Mammary epithelial cell (primary cell): ENCODE measurements at places on chromosomes 7 and 10.

GRCh38 chr7:50766849-50767207 lies 15.9 kb downstream of the GRB10 start:
- DNase-seq, result no peak

DNA sequence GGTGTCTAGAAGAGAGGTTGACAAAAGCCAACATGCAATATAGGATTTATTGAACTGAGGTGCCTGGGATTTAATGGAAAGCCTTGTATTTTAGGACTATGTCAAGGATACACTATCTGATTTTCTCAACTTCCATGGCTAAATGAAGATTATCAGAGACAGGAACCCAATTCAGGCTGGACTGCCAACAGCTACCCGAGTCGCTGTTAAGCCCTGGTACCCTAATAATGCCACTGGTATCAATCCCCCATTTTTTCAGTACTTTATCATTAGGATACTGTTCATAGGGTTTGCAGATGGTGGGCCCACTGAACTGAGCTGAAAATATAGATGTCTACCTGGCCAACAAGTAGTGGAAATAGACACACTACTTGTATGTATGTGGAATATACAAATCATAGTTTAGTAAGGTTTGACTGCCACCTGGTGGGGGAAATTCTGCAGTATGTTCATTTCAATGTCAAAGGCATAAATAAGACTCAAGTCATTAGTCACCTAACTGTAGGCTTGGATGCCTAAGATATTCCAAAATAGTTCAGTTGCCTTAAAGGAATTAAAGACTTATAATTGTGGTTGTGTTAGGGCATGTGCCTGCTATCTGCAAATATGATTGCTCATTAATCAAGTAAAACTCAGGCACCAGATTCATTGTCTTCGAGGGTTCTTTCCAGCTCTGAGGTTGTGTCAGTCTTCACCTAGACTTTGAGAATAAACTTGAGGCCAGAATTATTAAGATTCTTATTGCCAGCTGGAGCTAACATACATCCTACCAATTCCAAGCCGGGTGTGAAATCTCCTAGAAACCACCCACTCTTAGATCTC lies 34.1 kb upstream of the NOBOX start:
- peak; percentile 67 for DNase-seq

GRCh38 chr10:29923416-29923965 lies 135.9 kb downstream of the JCAD start:
- DNase-seq, result no peak

DNA sequence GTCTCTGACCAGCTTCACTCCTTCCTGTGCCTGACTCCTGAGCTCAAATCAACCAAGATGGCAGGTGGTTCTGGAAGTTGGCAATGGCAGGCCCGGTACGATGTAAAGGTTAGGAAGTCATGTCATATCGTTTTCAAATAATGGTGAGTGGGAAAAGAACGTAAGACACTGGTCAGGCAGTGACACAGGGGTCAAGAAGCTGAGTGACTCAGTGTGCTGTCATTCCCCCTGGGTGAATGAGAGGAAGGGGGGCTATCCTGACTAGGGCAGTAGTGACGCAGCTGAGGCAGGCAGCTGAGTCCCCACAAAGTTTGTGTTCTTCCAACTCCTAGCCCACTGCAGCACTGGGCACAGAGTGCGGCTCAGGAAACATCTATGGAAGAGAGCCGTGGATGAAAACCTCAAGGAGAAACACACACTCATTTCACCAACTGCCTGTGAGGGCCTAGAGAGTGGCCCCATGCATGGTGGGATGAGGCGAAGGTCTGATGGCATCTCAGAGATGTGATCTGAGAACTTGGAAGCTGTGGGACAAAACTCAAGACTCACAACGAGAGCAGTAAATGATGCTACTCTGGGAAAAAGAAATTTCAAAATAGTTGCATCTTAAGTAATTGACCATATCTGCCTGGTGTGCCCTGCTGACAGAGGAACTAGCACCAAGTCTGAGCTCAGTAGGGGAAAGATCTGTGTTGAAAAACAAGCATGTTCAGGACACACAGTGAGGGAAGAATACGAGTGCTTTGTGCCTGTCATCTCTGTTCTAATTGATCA lies 23.2 kb downstream of the CREB3L2 start:
- DNase-seq, result peak; percentile 81

DNA sequence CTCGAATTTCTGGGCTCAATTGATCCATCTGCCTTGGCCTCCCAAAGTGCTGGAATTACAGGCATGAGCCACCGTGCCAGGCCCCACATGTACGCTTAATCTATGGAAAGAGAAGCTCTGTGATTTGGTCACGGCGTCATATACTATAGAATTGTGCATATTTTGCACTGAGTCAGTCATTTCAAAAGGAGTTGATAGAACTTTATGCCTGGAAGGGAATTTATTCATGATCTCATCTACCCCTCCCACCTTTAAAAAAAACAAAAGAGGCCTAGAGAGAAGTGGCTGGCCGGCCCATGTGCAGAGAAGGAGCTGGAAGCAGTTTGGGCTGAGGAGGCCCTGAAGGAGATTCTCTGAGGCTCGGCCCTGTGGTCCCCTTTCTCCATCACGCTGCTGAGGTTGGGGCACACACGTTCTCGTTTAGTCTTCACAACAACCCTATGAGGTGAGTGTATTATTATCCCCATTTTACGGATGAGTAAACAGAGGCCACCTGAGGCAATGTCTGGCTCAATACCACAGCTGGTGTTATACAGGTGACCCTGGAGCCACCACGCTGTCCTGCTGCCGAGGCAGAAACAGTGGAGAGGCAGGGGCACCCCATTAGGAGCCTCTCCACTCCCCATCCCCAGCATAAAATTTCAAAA lies 47.2 kb upstream of the ZRANB1 start:
- DNase-seq, result no peak

DNA sequence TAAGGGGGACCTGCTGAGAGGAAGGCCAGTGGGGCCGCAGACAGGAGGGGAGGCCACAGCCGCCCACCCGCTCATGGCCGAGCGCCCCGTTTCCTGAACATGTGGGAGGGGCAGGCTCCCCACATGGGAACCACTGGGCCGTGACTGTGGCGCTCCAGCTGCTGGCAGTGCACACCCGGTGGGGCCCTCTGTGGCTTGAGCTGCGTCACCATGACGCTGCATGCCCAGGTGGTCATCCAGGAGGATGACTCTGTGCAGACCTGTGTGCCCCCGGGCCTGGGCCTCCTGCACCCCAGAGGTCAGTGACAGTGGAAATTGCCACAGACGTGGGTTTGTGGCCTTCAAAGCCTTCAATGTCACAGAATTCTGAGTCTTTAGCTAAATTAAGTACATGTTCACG lies 85.1 kb downstream of the MGMT start:
- no peak for DNase-seq

DNA sequence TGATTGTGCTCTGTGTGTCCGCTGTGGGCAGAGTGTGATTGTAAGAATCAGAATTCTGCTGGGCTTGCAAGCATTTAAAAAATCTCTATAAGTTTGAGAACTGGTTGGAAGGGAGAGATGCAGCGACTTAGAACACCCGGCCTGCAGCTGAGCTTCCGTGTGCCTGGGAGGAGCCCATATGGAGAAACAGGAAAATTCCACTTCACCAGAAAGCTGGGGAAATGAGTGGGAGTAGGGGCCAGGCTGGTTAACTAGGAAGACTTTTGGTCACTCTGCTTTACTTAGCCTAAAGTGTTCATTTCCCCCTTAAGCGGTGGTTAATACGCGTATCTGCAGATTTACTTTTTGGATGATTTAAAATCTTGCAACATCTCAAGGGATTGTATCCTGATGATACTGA lies 72.2 kb downstream of the TCF7L2 start:
- no peak for DNase-seq

DNA sequence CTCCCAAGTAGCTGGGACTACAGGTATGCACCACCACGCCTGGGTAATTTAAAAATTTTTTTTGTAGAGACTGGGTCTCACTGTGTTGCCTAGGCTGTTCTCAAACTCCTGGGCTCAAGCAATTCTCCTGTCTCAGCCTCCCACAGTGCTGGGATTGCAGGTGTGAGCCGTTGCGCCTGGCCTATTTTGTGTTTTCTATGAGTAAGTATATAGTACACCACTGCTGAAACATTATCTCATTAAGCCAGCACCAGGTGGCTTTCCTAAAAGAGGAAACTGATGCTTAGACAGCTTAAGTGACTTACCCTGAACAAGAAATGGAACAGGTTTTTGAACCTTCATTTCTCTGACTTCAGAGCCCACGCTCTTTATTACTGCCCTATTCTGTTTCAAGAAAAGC lies 7.8 kb upstream of the PTPN12 start:
- DNase-seq, result no peak

DNA sequence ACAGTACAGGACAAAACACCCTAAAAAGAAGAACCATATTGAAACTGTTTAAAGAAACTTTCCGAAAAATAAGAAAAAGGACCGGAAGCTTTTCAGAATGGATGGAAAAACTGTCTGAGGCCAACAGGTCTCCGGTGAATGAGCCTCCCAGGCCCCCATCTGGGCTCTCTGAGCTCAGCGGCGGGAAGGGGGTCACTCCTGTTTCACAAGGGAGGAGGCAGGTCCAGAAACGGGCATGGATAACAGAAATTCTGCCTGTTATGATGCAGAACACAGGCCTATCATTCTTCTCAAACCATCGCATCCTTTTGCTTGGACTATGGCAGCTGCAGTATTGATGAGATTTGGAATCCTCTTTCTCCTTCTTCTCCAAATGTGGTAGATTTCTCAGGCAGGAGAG lies 58.9 kb upstream of the SHH start:
- DNase-seq, result no peak

DNA sequence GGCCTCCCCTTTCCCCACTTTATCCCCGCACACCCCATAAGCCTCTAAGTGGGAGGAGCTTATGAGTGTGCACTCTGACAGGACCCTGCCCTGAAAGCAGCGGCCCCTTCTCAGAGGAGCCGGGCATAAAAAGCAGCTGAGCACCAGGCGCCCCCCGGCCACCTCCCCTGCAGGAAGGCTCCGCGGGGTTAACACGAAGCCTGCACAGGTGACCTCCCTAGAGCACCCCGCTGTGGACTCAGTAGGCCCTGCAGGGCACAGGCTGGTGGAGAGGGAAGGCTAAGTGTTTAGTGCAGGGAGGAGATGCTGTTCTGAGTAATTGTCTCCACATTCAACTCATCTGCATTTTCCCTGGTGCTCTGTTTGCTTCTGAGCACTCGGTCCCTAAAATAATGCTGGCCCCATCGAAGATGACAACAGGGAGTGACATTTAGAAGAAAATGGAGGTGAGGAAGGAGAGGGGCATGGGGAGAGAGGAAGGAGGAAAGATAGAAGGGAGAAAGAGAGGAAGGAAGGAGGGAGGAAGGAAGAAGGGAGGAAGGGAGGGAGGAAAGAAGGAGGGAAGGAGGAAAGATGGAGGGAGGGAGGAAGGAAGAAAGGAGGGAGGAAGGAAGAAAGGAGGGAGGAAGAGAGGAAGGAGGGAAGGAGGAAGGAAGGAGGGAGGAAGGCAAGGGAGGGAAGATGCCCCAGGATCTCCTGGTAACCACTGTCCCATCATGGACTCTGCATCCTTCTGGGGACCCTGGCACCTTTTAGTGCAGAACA lies 25.4 kb upstream of the CNPY1 start:
- DNase-seq, result no peak

DNA sequence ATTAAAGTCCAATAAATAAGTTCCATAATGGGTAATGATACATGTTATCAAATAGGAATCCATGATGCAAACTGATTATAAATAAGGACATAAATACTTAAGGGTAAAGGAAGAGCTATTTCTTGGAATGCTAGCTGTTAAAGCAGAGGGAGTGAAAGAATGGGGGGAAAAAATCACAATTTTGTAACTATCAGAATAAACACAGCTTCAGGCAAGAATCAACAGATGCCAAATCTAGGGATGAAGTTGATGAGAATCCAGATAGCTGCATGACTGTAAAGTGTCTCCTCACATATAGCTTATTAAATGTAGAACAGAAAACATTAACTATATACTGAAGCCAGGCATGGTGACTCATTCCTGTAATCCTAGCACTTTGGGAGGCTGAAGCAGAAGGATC lies 4.9 kb downstream of the IPMK start:
- DNase-seq, result no peak

- DNase-seq, result no peak
These were observed 69.3 kb downstream of the ENO4 start for GRCh38 chr10:116918583-116918982.

DNA sequence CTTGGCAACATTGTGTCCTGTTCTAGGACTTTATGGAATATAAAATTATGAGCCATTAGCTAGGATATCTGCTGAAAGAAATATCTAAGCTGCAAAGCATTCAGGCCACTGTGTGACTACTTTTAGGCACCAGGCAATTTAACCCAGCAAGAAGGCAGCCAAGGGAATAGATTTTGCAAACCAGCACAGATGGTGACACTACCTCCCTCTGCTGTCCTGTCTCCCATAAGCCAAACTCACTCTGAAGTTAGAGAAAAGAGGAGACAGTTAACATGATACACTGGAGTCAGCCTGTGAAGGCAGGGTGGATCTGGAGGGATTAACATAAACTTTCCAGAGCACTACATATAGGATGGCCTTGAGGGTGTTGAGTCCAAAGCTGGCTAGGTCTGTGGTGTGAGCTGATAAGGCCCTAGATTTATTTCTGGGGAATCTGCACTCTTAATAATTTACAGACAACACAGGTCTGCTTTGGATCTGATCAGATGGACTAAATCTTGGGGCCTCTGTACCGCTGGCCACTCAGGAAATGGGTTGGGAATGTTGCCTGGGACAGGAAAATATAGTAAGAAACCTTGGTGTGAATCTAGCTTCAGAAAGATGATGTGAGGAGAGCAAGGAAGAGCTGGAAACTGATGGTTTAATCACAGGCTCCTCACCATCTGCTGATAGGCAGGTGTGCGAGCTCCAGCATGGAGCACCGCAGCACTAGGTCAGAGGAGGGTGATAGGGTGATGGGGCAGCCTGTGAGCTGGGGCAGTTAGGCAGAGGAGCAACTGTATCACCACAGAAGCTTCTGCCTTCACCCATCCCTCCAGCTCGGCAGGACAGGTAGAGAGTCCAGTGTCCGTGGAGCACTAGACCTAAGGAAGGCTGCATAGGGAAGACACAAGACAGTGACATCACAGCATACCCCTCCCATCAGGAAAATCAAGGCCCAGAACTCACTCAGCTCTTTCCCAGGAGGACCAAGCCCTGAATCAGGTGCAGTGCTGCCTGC lies 229.9 kb upstream of the PRSS1 start:
- DNase-seq, result no peak
